ENCODE measurements at places on chromosomes 4 and X. TPM values are rescaled to one million over a fixed set of nuclear protein-coding genes. Genes with fewer than 3 reads are reported as not detected.

Gene ACE2
- not detected for total RNA-seq

DNA sequence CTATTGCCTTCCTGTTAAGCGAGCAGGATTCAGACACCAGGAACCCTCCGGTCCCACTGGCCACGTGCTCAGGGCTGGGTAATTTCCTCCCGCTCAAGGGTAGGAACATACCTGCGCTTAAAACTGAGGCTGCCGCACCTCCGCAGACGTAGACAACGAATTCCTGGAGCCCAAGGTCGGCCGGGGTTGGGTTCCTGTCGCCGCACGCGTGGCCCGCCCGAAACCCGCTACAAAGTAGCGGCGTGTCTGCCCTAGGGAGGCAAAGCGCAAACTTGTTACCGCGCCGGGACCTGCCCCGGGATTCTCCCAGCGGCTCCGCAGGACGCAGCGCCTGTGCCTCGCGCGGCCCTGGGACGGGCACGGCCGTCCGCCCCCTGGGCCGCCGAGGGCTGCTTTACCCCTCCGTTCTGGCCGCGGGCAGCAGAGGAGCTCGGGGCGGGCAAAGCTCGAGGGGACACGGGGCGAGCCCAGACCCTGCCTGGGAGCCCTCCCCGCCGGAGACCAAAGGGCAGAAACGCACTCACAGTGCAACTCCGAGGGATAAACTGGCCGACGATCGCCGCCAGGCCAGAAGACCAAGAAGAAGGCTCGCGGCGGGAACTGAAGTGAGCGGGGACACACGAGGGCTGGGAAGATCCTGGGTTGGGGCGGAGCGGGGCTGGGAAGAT is at the start of gene ERVMER34-1:
ERVMER34-1 (minus strand) TSS at position 607 of the 668 bp plus-strand sequence. CDS start 5,905 bp downstream, outside the sequence.
- H3K27me3 ChIP-seq = peaks cover 16% of the 10 kb centered on the region
- no peaks in the 10 kb centered on the region for H3K36me3 ChIP-seq
- H3K4me1 ChIP-seq = no peaks in the 10 kb centered on the region
- peak; percentile 54 for DNase-seq
- H3K4me3 ChIP-seq = peak within 1 kb of the TSS; percentile 64

DNA sequence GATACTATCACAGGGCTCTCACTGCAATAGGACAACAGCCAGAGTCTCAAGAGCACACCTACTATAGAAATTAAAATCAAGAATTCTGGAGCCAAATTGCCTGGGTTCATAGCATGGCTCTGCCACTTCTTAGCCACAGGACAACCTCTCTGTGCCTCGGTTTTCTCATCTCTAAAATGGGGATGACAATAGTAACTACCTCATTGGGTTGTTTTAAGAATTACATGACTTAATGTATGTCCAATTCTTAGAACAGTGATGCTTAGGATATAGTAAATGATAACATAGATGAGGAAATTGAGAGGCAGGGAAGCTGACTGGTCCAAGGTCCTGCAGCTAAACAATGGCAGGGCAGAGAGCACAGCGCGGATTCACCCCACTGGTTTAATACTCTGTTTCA is 11.0 kb upstream of the ODAPH start:
- no peak for DNase-seq
- H3K4me3 ChIP-seq = no peak overlapping the region
- H3K4me1 ChIP-seq = peaks cover 16% of the 10 kb centered on the region
- H3K27ac ChIP-seq = no peak overlapping the region
- H3K36me3 ChIP-seq = no peaks in the 10 kb centered on the region
- no peaks in the 10 kb centered on the region for H3K27me3 ChIP-seq

DNA sequence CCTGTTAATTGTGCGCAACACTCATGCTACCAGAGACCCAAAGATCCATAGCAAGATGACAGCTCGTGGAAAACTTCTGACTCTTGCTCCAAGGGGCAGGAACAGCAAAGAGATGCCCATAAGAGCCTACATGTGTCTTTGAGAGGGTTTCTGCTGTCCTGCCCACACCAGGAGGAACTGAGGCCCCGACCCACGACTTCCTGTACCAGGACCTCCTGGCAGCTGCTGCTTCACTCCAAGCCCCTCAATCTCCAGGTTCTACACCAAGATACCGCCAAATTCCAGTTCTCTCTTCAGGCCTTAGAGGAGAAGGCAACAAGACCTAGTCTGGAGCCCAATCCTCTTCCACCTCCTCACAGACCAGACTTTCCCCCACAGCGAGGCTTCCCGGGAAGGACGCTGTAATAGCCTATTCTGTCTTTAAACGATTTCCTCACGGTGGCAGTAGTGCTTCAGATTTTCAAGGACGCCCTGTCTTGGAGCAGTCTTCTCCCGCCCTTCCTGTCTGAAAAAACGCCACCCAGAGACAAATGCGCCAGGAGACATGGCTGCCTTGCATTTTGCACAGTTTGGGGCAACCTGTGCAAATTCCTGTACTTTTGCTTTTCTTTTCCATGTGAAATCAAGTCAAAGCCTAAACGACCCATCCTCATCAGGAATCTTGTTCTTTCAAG is 230.2 kb upstream of the STK26 start:
- DNase-seq = peak; percentile 87
- peaks cover 11% of the 10 kb centered on the region for H3K27me3 ChIP-seq
- H3K27ac ChIP-seq = no peak overlapping the region
- H3K36me3 ChIP-seq = no peaks in the 10 kb centered on the region

- no peak overlapping the region for H3K4me3 ChIP-seq
- no peaks in the 10 kb centered on the region for H3K4me1 ChIP-seq
- H3K27ac ChIP-seq = no peak overlapping the region
- peaks cover 28% of the 10 kb centered on the region for H3K27me3 ChIP-seq
Measured at GRCh38 chrX:69130439-69130838, 34.8 kb downstream of the PJA1 start.

DNA sequence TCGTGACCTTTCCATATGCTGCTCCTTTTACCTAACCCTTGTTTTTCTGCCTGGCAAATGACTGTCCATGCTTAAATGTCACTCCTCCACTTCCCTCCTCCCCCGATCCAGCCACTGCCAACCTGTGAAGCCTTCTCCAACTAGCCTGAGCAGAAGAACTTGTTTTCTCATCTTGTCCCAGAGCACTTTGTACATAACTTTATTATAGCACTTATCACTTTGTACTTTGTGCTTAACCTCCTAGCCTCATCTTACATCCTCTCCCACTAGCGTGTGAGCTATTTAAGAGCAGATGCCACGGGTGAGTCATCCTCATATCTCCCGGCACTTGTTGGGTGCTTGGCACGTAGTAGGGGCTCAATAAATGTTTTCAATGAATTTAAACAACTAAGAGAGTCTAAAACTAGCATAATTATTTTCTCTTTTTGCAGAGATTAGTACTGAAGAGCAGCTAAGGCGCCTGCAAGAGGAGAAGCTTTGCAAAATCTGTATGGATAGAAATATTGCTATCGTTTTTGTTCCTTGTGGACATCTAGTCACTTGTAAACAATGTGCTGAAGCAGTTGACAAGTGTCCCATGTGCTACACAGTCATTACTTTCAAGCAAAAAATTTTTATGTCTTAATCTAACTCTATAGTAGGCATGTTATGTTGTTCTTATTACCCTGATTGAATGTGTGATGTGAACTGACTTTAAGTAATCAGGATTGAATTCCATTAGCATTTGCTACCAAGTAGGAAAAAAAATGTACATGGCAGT is 46.9 kb downstream of the XIAP start:
- no peak overlapping the region for H3K4me3 ChIP-seq
- peaks cover 5% of the 10 kb centered on the region for H3K36me3 ChIP-seq
- no peaks in the 10 kb centered on the region for H3K27me3 ChIP-seq
- no peak overlapping the region for H3K27ac ChIP-seq
- H3K4me1 ChIP-seq = no peaks in the 10 kb centered on the region

DNA sequence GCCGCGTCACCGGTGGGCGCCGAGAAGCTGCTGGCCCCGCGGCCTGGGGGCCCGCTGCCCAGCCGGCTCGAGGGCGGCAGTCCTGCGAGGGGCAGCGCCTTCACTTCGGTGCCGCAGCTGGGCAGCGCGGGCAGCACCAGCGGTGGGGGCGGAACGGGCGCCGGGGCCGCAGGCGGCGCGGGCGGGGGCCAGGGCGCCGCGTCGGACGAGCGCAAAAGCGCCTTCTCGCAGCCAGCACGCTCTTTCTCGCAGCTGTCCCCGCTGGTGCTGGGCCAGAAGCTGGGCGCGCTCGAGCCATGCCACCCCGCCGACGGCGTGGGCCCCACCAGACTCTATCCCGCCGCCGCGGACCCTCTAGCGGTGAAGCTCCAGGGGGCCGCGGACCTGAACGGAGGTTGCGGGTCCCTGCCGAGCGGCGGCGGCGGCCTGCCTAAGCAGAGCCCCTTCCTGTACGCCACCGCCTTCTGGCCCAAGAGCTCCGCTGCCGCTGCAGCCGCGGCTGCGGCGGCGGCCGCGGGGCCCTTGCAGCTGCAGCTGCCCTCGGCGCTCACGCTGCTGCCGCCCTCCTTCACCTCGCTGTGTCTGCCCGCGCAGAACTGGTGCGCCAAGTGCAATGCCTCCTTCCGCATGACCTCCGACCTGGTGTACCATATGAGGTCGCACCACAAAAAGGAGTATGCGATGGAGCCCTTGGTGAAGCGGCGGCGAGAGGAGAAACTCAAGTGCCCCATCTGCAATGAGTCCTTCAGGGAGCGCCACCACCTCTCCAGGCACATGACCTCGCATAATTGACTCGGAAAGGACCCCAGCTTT is 5.6 kb downstream of the PRDM8 start:
- peaks cover 5% of the 10 kb centered on the region for H3K4me1 ChIP-seq
- peak overlapping the region; percentile 79 for H3K4me3 ChIP-seq
- DNase-seq = peak; percentile 92
- H3K27me3 ChIP-seq = no peaks in the 10 kb centered on the region
- peak overlapping the region; percentile 27 for H3K27ac ChIP-seq

Data from osteoblast (primary cell).